Activated naive CD4-positive, alpha-beta T cell treated with anti-CD3 and anti-CD28 coated beads for 36 hours (primary cell): ENCODE measurements at places on chromosomes 12 and 14. TPM values are rescaled to one million over a fixed set of nuclear protein-coding genes. Genes with fewer than 3 reads are reported as not detected.

Gene TCL1B
- total RNA-seq: not detected

DNA sequence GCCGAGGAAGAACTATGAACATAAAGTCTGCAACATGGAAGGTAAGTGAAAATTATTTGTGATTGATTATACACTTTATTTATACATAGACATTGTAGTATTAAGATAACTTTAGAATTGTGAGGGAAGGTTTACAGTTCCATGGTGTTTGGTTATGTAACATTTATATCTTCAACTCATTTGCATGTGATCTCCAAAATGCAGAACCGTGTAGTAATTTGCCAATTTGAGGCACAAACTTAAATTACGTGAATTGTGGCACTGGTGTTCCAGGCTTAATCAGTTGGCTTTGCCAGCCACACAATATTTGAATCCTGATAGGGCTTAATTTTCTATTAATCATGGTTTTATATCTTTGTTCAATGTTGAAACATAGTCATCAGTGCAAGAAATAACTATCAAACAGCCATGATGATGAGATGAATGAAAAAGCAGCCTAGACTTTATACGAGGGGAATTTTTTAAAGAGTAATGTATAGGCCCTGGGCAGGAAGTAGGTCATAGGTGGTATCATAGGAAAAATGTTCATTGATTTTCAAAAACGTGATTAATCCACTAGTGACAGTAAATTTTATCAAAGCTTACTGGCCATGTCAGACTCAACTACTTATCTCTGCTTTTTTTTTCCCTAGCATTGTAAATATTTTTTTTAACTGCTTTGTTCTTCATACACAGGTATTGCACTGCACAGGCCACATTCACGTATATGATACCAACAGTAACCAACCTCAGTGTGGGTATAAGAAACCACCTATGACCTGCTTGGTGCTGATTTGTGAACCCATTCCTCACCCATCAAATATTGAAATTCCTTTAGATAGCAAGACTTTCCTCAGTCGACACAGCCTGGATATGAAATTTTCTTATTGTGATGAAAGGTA lies 31.7 kb downstream of the HIF1A start:
- H3K36me3 ChIP-seq: peaks cover 82% of the 10 kb centered on the region
- peak overlapping the region; percentile 72 for H3K27ac ChIP-seq
- peaks cover 79% of the 10 kb centered on the region for H3K4me1 ChIP-seq
- no peaks in the 10 kb centered on the region for H3K27me3 ChIP-seq

GRCh38 chr12:93580682-93581081 lies 8.2 kb downstream of the SOCS2 start:
- H3K27me3 ChIP-seq: no peaks in the 10 kb centered on the region
- no peak for DNase-seq
- H3K4me3 ChIP-seq: no peak overlapping the region
- peaks cover 14% of the 10 kb centered on the region for H3K36me3 ChIP-seq
- H3K27ac ChIP-seq: no peak overlapping the region

- no peak for DNase-seq
- H3K4me1 ChIP-seq: peaks cover 14% of the 10 kb centered on the region
- H3K27me3 ChIP-seq: no peaks in the 10 kb centered on the region
- H3K27ac ChIP-seq: no peak overlapping the region
These were observed 24.4 kb downstream of the IRF2BPL start for GRCh38 chr14:77003960-77004710.

Gene FAIM2
- total RNA-seq: 0.17 TPM
